ENCODE measurements at places on chromosomes 7 and 10.

DNA sequence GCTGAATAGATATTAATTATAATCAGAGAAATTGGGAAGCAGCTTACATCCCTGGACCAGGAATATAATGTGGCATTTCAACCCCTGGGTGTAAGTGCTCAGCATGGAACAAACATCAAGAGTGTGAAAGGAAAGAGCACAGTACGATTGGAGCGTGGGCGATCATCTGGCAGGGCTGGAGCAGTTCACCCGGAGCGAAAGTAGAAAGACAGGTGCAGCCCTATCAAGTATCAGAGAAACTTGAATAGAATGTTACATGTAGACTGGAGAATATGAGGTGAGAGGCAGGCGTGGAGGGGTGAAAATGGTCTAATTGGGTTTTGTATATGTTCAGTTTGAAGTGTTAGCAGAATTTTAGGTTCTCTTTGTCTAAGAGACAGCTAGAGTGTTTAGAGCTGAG lies 303.0 kb downstream of the MDFIC start:
- no peak for DNase-seq
- no peaks in the 10 kb centered on the region for H3K36me3 ChIP-seq
- no peak overlapping the region for H3K27ac ChIP-seq
- H3K4me3 ChIP-seq: no peak overlapping the region

- DNase-seq: no peak
- H3K27me3 ChIP-seq: no peaks in the 10 kb centered on the region
- H3K27ac ChIP-seq: no peak overlapping the region
- no peaks in the 10 kb centered on the region for H3K36me3 ChIP-seq
- peaks cover 13% of the 10 kb centered on the region for H3K4me1 ChIP-seq
These were observed 101.8 kb upstream of the MKLN1 start for GRCh38 chr7:131225619-131226513.

DNA sequence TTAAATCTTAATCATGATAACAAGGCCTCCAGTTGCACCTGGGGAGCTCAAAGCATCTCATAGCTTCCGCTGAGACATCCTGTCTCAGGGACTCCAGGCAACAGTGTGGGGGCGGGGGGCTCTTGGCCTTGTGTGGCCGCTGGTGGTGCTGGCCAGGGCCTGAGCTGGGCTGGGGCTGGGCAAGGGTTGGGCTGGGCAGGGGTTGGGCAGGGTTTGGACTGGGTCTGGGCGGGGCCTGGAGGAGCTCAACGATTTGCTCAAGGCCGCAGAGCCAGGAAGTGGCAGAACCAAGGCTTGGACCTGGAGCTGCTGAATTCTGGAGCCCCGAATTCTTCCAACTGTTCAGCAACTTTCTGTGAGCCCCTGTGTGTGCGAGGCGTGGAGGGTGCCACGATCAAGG lies 37.9 kb upstream of the PSMG3 start:
- no peak for DNase-seq
- H3K36me3 ChIP-seq: no peaks in the 10 kb centered on the region
- peaks cover 24% of the 10 kb centered on the region for H3K27me3 ChIP-seq
- no peak overlapping the region for H3K4me3 ChIP-seq
- H3K4me1 ChIP-seq: no peaks in the 10 kb centered on the region

- no peaks in the 10 kb centered on the region for H3K4me1 ChIP-seq
- no peak for DNase-seq
- H3K4me3 ChIP-seq: no peak overlapping the region
- H3K36me3 ChIP-seq: no peaks in the 10 kb centered on the region
These were observed 107.1 kb upstream of the WDR11 start for GRCh38 chr10:120744040-120744439.

- H3K27ac ChIP-seq: no peak overlapping the region
- H3K4me1 ChIP-seq: peaks cover 2% of the 10 kb centered on the region
- no peak overlapping the region for H3K4me3 ChIP-seq
- DNase-seq: peak; percentile 46
- no peaks in the 10 kb centered on the region for H3K27me3 ChIP-seq
These were observed 86.1 kb upstream of the DNAJB6 start for GRCh38 chr7:157250605-157251228.

DNA sequence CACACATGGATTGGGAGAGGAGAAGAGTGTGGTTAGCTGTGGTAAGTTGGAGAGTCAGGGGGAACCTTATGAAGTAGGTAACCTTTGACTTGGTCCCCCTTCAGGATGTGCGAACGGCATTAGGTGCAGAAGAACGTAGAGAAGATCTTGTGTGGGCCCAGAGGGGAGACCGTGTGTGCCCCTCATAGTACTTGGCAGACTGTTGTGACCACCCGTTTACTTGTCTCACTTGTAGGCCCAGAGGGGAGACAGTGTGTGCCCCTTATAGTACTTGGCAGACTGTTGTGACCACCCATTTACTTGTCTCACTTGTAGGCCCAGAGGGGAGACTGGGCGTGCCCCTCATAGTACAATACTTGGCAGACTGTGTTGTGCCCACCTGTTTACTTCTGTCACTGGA lies 2.6 kb downstream of the GTPBP4 start:
- peak overlapping the region; percentile 99 for H3K27ac ChIP-seq
- peaks cover 52% of the 10 kb centered on the region for H3K4me1 ChIP-seq
- peaks cover 76% of the 10 kb centered on the region for H3K36me3 ChIP-seq
- H3K4me3 ChIP-seq: peak overlapping the region; percentile 97
- no peaks in the 10 kb centered on the region for H3K27me3 ChIP-seq
- no peak for DNase-seq

DNA sequence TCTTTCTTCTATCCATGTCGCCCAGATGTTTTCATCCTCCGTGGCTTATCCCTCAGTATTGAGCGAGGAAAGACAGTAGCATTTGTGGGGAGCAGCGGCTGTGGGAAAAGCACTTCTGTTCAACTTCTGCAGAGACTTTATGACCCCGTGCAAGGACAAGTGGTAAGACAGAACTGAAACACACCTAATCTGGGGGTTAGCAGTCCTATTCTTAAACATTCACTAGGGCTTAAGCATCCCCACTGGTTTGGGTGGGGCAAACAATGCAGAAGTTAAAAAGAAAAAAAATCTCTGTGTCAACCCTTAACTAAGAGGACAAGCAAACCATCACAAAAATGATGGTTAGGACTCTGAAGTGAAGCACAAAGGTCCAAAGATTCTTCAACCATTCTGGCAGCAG lies 43.8 kb downstream of the SP8 start:
- DNase-seq: no peak
- H3K27me3 ChIP-seq: peaks cover 9% of the 10 kb centered on the region
- H3K4me1 ChIP-seq: no peaks in the 10 kb centered on the region
- H3K4me3 ChIP-seq: no peak overlapping the region
- H3K36me3 ChIP-seq: no peaks in the 10 kb centered on the region

GRCh38 chr10:397321-398068 lies 262.2 kb downstream of the ZMYND11 start:
- H3K27me3 ChIP-seq: no peaks in the 10 kb centered on the region
- H3K27ac ChIP-seq: no peak overlapping the region
- no peak for DNase-seq
- H3K36me3 ChIP-seq: no peaks in the 10 kb centered on the region
- no peak overlapping the region for H3K4me3 ChIP-seq
- peaks cover 2% of the 10 kb centered on the region for H3K4me1 ChIP-seq

- H3K27ac ChIP-seq: no peak overlapping the region
- DNase-seq: no peak
- H3K4me1 ChIP-seq: peaks cover 31% of the 10 kb centered on the region
- no peaks in the 10 kb centered on the region for H3K36me3 ChIP-seq
- H3K27me3 ChIP-seq: peaks cover 33% of the 10 kb centered on the region
- no peak overlapping the region for H3K4me3 ChIP-seq
These were observed 6.8 kb upstream of the CLDN4 start for GRCh38 chr7:73823873-73824592.

DNA sequence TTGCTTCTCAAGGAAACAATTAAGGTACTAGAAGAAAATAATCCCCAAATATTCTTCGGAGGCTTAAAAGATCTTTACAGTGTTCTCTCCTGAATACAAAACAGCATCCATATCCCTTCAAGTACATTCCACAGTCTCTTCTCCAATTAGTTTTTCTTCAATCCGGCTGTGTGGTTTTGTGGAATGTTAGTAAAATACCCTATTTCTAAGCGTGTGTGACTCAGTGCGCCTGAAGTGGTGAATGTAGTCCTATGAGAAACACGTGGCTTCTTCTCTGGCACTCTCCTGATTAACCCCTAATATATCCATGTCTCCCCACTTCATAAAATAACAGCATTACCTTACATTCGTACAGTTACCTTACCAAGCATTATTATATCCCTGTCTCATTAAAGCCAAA lies 570.2 kb downstream of the ARL4A start:
- no peak overlapping the region for H3K27ac ChIP-seq
- no peak for DNase-seq
- no peaks in the 10 kb centered on the region for H3K36me3 ChIP-seq
- H3K27me3 ChIP-seq: peaks cover 14% of the 10 kb centered on the region
- no peak overlapping the region for H3K4me3 ChIP-seq
- H3K4me1 ChIP-seq: no peaks in the 10 kb centered on the region

GRCh38 chr10:54402576-54402975 lies 398.5 kb downstream of the PCDH15 start:
- no peak overlapping the region for H3K27ac ChIP-seq
- no peaks in the 10 kb centered on the region for H3K36me3 ChIP-seq
- no peak for DNase-seq
- H3K4me3 ChIP-seq: no peak overlapping the region
- no peaks in the 10 kb centered on the region for H3K27me3 ChIP-seq

DNA sequence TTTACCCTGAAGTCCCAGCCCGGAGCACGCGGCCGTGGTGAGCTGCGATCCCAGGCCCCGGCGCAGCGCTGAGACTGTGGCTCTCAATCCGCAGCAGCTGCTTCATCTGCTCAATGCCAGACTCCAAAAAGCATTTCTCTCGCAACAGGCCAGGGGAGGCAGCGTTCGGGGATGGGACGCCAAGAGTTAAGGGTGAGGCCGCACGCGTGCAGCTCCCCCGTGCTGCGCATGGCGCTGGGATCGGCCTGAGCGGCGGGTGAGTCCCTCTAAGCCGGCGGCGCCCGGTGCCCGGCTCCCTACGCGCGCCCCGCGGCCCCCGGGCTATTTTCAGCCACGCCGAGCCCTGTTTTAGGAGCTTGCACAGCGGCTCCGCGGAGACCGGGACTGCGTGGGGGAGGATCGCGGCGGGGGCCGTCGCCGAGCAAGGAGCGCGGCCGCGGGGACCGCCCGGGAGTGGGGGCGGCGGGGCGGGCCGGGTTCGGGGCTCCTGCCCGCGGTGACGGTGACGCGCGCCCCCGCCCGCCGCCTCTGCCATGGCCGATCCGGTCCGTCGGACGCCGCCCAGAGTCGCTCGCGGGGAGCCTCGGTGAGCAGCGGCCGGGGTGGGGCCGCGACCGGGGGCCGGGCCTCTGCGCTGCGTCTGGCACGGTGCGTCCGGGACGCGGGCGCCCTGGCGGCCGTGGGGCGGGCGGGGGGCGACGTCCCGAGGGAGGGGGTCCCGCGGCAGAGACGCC lies 29.4 kb upstream of the JAKMIP3 start:
- no peaks in the 10 kb centered on the region for H3K36me3 ChIP-seq
- H3K4me3 ChIP-seq: no peak overlapping the region
- peaks cover 5% of the 10 kb centered on the region for H3K4me1 ChIP-seq
- peaks cover 79% of the 10 kb centered on the region for H3K27me3 ChIP-seq
- no peak overlapping the region for H3K27ac ChIP-seq

DNA sequence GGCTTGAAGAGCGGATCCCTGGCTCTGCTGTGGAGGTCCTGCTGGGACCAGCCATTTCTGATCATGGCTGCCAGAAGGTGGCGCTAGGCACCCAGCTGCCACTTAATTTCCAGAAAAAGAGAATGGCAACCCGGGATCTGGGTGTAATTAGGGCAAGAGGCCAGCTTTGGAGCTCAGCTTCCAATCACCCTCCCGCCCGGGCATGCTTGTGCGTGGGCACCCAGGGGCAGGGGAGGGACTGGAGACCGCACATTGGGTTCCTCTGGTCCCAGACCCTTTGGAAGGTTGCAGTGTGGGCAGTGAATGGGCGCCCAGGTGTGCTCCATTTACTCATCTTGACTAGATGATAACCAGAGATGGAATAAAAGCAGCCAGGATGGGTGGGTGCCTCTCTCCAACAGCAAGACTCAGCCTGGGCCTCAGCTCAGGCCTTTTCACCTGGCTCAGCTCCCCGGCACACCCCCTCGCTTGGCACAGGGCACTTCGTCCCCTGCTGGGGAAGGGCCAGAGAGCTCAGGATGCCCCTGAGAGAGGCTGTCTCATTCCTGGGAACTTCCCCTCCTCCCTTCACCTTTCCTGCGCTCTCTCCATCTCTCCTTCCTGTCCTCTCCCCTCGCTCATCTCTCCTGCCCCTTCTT lies 14.7 kb downstream of the FAM241B start:
- no peak overlapping the region for H3K4me3 ChIP-seq
- peak; percentile 59 for DNase-seq
- H3K36me3 ChIP-seq: no peaks in the 10 kb centered on the region
- peaks cover 8% of the 10 kb centered on the region for H3K27me3 ChIP-seq

DNA sequence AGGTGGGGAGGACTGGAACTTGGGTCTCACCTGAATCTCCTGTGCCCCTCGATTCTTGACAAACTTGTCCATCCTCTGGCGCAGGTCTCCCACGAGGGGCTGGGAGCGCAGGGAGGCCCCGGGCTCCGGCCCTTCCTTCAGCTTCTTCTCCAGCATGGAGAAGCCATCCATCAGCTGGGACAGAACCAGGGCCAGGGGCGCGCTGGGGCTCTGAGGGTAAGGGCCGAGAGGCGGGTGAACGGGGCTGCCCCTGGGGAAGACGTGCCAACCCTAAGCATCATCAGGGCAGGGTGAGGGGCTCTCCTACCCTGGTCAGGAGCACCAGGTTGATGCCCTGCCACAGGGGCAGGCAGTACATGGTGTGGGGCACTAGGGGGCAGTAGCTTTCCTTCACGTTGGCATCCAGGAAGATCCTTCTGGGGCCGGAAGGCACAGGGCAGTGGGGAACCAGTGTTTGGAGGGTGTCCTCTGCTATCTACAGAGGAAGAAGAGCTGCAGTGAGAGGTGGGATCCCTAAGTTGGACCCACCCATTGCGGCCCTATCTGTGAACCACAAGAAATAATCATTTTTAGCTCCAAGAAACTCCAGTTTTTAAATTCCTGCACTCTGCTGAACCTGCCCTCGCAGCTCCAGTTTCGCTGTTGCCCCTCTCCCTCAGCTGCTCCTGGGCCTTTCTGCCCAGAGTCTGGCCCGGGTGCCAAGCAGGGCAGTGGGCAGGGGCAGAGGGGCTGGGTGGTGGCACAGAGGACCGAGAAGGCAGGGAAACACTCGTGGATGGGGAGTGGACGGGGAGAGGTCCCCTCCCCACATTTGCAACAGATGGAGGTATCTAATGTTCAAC lies 10.8 kb upstream of the PYROXD2 start:
- peak; percentile 64 for DNase-seq
- H3K4me1 ChIP-seq: no peaks in the 10 kb centered on the region
- H3K4me3 ChIP-seq: no peak overlapping the region
- peaks cover 81% of the 10 kb centered on the region for H3K36me3 ChIP-seq

DNA sequence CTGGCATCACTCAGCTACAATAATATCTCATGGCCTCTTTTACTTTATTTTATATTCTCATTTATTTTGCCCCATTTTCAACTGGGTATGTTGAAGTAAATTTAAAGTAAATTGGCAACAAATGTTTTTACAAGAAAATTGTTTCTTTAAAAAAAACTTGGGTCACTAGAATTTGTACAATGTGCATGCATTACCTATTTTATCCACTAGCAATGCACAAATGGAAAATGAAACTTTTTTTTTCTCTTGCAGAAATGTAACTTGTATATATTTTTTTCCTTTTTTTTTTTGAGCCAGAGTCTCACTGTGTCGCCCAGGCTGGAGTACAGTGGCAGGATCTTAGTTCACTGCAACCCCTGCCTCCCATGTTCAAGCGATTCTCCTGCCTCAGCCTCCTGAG lies 10.3 kb upstream of the H2AZ2 start:
- no peak overlapping the region for H3K4me3 ChIP-seq
- H3K27ac ChIP-seq: no peak overlapping the region
- H3K4me1 ChIP-seq: peaks cover 26% of the 10 kb centered on the region
- H3K36me3 ChIP-seq: no peaks in the 10 kb centered on the region
- no peak for DNase-seq
- peaks cover 4% of the 10 kb centered on the region for H3K27me3 ChIP-seq
